Suprapubic skin (tissue), 4 donors: ENCODE measurements at places on chromosomes 1 and 21. TPM values are rescaled to one million over a fixed set of nuclear protein-coding genes. Genes with fewer than 3 reads are reported as not detected.

The UCHL5 gene
- total RNA-seq, result 63.2 TPM

The SLC5A9 gene
- total RNA-seq, result 4.7 TPM

The PFDN2 gene
- total RNA-seq, result 21.3 TPM

The SPATA21 gene
- total RNA-seq, result not detected

The CNIH3 gene
- total RNA-seq, result 0.57 TPM

The SETD4 gene
- 20.8 TPM for total RNA-seq

The AGMAT gene
- total RNA-seq, result 0.72 TPM
